Esophagus squamous epithelium (tissue), 5 donors: ENCODE measurements at places on chromosomes 2 and 18.

DNA sequence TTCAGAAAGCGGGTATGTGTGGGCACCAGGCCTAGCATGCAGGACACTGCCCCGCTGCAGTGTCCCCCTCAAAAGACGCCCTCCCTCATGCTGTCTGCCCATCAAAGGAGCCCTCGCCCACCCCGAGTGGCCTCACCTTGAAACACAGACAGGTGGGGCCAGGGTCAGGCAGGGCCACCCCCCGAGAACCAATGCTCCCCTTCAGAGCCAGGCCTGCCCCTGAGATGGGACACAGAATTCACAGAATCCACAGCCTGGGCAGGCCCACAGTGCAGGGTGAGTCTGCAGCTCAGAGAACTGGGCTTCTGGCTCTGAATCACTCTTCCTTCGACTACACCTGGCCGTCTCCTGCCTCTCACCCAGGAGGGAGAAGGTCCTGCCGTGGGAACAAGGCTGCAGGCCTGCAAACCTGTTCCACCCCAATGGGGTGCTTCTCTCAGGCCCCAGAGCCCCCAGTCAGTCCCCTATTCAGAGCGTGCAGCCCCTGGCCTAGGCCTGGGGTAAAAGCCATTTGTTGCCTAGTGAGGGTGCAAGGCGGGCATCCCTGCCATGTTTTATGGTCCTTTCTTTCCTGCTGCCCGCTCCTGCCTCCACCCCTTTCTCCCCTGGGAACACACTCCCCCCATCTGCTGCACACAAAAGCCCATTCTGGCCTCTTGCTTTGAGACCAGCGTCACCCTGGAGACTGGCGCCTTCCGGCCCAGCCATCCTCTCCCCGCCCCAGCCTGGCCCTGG, 11.3 kb upstream of the ARHGEF4 start:
- DNase-seq = no peak

- no peak for DNase-seq
These were observed 213.2 kb upstream of the HS6ST1 start for GRCh38 chr2:128531856-128532255.

DNA sequence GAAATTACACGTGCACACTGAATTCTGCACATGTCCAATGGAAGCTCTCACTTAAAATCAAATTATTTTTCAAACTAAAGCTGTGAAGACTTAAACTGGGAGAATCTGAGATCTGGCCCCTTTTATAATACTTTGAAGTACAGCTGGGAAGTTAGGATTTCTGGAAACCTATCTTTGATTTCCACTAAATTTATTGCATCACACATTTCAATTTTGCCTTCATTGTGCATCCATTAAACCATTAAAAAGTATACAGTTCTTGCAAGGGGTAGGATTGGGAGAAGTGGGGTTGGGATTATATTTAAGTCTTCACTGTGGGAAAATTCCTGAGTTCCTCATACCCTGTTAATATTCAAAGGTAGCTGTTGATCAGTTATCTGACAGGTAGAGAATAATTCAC, 1229.6 kb upstream of the ZEB2 start:
- no peak for DNase-seq

DNA sequence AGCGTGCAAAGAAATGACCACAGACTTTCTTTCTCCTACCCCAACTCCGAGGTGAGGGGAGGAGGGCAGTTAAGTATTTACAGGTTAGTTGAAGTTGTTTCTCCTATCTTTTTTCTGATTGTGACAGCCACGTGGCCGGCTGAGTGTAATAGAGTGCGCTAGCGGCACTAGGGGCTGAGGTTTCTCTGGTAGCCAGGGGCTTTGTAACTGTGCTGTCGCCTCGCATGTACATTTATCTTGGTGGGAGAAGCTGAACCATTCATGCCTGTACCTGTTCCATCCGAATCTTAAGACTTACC, 214.1 kb upstream of the STON1 start:
- no peak for DNase-seq

- DNase-seq = no peak
These were observed 98.8 kb downstream of the CTAGE1 start for GRCh38 chr18:22318745-22319407.

DNA sequence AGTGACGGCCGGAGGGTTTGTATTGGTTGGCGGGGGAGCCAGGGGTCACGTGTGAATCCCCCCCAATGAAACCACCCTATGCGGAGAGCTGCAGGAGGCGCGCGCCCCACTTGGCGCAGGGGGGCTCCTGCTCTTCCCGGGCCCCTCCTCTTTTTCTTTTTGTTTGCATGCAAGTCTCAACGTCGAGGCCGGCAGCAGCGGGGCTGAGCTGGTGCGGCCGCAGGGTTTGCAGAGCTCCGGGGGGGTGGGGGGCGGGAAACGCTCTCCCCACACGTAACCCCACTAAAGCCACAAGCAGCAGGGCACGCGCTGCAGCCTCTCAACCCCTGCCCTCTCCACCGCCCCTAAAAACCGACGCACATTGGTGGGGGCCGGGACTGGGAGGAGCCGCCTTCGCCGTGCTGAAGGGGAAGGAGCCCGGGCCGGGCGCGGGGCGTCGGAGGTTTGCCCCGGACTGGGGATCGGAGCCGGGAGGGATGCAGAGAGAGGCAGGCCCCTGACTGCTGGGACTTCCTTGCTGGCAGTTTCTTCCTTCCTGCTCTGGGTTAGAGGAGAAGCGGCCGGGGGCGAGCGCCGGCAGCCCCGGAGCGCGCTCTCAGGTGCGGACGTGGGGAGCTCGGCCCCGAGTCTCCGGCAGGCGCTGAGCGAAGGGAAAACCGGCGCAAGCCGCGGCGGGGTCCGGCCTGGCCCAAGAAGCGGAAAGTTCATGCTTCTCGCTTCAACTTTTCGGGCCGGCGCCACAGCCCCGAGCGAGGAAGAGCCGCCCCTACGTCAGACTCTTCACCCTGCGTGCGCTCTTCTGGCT, 864 bp downstream of the LBH start:
- DNase-seq = no peak
